NCI-H446 treated with DMSO at 0.1 percent for 48 hours (cell line): ENCODE measurements at places on chromosomes 2 and 18.

GRCh38 chr2:72891091-72891818, 4.0 kb downstream of the SPR start:
- DNase-seq, result no peak

DNA sequence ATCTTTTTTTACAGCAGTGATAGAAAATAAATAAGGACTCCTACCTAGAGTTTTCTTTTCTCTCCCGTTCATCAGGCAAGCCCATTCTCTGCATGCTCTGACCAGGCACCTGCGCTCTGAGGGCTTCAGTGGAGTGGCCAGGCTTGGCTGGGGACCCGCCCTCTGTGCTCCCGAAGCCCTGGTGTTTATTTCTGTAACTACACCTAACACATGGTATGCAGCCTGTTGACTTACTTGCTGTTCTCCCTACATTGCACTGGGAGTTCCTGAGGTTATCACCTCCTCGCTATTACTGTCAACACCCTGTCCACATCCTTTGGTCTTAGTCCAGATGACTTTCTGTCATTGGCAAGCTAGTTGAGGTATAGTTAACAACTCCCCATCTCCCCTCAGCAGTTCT, 317.7 kb downstream of the LPIN1 start:
- DNase-seq, result no peak

GRCh38 chr2:47070155-47070919, 84.8 kb downstream of the STPG4 start:
- no peak for DNase-seq

GRCh38 chr18:31229829-31230228, 67.2 kb upstream of the DSC1 start:
- DNase-seq, result no peak

- no peak for DNase-seq
These were observed 7.8 kb upstream of the NPPC start for GRCh38 chr2:231933916-231934401.

DNA sequence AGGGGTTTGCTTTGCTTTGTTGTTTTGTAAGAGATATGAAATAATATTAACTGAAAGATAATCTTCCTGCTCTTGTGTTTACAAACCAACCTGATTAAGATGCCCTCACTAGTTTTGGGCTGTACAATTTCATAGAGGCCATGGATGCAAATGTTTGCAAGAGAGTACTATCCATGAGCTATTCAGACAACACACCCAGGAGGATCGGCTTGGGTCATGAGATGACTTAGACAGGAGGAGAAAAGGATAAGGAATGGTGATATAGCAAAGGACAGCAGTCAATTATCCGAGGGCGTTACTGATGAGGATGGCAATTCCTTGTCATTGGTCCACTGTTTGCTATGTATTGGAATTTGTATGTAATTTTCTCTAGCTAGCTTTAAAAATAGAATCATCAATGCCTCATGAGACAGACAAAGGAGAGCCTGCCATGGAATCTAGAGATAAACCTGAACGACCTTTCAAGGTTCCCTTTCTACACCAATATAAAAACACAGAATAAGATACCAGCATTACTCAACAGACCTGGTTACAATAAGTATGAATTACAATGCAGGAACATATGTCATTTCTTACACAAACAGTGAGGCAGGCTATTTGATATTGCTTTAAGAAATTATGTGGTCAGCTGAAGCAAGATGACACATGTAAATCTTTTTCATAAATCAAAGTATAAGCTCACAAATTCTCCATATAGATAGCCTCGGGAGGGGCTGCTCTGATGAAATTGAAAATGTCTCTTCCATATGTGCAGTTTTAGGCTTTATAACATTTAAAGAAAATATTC, 54.4 kb upstream of the SOS1 start:
- DNase-seq, result no peak

DNA sequence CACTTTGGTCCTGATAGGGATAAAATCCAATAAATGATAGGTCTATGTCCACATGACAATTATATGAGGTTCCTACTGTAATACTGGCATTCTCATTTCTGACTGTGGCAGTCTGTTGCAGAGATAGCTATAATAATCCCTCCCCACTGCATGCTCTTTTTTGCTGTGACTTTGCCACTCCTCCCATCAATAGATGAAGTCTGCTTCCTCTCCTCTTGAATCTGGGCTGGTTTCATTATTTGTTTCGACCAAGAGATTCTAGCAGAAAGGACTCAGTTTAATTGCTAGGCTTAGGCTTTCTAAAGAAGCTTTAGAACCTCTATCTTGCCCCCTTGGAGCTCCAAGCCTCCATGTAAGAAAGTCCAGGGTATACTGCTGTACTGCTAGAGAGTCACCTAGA, 23.3 kb upstream of the CREB1 start:
- no peak for DNase-seq

DNA sequence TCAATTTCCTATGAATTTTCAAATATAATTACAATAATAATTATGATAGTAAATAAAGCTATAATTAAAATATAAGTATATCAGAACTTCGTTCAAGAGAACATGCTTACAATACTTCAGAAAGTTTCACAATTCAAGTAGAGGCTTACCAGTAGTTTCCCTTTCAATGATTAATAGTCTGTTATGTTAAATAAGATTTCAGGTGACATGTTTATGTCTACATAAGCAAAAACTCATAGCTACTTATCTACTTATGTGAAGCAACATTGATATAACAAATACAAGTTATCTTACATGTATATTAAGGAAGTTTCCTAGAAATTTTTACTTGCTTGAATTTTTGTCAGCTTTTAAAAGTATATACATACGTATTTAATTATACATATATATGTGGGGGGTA, 4.5 kb upstream of the COL3A1 start:
- DNase-seq, result no peak

- DNase-seq, result no peak
These were observed 66.5 kb downstream of the CLHC1 start for GRCh38 chr2:55165626-55166025.

DNA sequence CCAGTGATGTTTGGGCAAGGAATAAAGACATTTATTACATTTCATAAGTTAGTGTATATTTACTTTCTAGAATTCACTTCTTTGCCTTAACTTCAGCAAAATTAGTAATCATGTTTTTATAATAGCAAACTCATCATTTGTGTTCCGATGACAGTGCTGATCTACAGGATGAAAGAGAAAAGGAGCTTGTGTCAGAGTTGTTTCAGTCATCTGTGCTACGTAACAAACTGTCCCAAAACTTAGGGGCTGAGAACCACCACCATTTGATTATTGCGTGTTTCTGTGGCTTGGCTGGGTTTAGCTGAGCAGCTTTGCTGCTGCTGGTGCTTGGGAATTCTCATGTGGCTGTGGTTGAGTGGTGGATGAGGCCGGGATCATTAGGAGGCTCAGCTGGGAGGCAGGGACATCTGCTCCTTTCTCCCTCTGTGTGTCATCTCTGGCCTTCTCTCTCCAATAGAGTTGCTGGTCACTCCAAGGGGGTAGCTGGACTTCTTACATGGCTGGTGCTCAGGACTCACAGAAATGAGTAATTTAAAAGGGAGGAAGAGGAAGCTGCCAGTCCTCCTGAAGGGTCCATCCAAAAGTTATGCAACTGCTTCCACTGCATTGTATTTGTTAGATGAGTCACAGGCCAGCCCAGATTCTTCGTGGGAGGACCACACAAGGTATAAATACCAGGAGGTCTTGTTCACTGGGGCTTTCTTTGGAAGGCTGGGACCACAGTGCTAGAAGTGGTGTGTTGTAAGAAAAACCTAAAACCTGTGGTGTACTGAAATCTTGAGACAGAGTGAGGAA, 43.4 kb upstream of the HAAO start:
- DNase-seq, result no peak

GRCh38 chr18:66280470-66280869, 323.4 kb downstream of the CDH19 start:
- no peak for DNase-seq

- no peak for DNase-seq
These were observed 16.2 kb downstream of the CENPO start for GRCh38 chr2:24809316-24810007.

DNA sequence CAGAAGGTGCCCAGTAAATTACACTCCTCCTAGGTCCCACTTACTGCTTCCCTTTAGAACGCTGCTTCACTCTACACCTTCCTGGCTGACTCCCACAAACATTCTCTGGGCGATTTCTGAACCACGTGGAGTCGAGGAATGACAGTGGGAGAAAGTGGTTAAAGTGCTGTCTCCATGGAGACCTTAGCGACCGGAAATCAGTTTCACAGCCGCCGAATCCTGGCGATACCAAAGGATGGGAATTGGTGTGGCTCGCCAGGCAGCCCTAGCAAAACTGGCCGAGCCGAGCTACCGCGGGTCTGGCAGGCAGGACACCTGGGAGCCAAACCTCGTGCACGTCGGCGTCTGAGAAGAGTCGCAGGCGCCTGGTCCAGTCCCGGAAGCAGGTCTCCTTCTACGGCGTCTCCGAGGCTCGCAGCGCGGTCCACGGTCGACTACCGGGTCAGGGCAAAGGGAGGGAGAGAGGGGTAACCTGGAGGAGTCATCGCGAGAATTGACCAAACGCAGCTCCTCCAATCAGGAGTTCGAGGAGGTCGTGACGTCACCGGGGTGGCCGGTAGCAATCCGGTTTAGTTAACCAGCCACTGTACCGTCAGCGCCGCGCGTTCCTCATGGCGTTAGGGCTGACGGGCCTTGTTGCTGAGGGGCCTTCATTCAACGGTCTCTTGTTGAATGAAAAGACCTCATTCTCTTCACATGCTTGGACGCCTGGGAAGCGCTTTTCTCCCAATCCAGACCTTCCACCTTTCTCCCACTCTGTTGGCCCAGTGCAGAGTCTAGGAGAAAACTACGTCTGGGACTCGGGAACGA, at the start of gene THADA:
THADA (minus strand) TSS at position 436 of the 810 bp plus-strand sequence. CDS start 3,646 bp downstream, outside the sequence.
- DNase-seq, result peak; percentile 94

GRCh38 chr2:199163613-199164458, 293.9 kb downstream of the SATB2 start:
- no peak for DNase-seq

GRCh38 chr2:52115750-52116149, 1083.8 kb upstream of the NRXN1 start:
- DNase-seq, result no peak

GRCh38 chr18:69697689-69698088, 250.0 kb downstream of the CD226 start:
- DNase-seq, result no peak

- DNase-seq, result no peak
These were observed 200.0 kb downstream of the SLC4A10 start for GRCh38 chr2:161824226-161824625.

DNA sequence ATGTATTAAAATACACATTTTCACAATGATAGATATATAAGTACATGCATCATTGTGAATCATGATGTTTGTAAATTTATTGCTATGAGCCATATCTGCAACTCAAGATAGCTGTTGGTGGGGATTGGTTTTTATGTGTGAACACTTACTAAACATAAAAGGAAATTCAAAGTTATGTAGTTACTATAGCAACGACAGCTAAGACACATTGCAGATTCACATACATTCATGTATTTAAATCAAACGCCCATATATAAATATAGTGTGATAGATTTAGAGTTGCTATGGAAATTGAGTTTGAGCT, 65.6 kb downstream of the MAPRE2 start:
- DNase-seq, result no peak

DNA sequence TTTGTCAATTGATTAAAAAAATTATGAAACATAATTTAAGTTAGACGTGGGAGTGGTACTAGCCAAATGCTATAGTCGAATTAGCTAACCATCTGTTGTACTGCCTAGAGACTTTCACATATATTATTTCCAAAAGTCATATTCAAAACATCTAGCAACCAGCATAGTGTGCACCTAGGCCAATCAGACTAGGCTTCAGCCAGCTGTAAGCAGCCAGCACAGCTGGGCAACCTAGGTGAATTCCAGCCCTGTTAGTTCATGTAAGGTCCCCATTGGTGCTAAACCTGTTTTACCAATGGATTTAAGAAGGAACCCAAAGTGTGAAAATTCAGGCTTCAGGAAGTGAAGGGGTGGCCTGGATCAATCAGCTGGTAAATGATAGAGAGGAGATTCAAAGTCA, 144.3 kb downstream of the BCL2 start:
- no peak for DNase-seq

- DNase-seq, result no peak
These were observed 272.0 kb upstream of the RAB12 start for GRCh38 chr18:8337211-8337610.

DNA sequence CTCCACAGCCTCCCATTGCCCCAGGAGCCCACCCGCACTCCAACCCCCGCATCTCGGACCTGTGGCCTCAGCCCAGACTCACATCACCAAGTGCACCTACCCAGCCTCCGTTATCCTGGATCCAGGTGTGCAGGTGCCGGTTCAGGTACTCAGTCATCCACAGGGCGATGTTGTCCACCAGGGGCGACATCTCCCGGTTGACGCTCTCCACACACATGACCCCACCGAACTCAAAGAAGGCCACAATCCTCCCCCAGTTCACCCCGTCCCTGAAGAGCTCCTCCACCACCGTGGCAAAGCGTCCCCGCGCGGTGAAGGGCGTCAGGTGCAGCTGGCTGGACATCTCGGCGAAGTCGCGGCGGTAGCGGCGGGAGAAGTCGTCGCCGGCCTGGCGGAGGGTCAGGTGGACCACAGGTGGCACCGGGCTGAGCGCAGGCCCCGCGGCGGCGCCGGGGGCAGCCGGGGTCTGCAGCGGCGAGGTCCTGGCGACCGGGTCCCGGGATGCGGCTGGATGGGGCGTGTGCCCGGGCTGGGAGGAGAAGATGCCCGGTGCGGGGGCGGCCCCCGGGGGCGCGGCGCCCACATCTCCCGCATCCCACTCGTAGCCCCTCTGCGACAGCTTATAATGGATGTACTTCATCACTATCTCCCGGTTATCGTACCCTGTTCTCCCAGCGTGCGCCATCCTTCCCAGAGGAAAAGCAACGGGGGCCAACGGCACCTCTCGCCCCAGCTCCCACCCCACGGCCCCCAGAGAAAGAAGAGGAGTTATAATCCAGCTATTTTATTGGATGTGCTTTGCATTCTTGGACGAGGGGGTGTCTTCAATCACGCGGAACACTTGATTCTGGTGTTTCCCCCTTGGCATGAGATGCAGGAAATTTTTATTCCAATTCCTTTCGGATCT, 1.3 kb downstream of the BCL2 start:
- DNase-seq, result no peak

DNA sequence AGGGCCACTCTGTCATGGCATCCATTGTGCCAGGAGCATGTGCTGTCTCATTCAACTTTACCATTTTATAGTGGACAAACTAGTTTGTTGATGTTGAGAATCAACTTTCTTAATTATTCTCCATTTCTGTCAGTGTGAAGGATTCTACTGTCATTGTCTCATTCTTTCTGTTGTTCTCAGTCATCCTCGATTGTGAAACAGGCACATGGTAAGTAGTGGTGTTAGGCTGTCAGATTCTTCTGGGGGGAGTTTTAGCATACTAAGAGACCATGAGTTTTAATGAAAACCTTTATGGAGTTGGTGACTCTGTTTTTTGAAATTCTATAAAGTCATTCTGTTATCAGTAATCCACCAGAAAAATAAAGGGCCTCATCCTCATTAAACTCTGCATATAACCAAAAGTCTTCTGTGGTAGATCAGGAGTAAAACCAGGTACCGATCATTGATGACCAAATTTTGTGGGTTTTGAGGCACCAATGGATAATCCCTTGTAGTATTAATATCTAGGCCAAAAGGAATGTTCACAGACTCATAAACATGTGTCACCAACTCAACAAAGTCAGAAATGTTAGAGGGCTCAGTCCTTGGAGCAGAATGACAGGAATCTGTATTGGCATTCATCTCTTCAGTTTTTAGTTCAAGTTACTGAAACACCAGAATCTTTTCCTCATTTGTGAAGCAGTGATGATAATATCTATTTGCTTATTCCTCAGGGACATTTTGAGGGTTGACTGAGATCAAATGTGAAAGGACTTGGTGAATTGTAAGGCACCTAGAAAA, 73.2 kb downstream of the CERS6 start:
- DNase-seq, result no peak
